ENCODE measurements at places on chromosomes 2 and 18.
A peak's percentile ranks its signal among the peaks of the same experiment; 100 is the strongest.

DNA sequence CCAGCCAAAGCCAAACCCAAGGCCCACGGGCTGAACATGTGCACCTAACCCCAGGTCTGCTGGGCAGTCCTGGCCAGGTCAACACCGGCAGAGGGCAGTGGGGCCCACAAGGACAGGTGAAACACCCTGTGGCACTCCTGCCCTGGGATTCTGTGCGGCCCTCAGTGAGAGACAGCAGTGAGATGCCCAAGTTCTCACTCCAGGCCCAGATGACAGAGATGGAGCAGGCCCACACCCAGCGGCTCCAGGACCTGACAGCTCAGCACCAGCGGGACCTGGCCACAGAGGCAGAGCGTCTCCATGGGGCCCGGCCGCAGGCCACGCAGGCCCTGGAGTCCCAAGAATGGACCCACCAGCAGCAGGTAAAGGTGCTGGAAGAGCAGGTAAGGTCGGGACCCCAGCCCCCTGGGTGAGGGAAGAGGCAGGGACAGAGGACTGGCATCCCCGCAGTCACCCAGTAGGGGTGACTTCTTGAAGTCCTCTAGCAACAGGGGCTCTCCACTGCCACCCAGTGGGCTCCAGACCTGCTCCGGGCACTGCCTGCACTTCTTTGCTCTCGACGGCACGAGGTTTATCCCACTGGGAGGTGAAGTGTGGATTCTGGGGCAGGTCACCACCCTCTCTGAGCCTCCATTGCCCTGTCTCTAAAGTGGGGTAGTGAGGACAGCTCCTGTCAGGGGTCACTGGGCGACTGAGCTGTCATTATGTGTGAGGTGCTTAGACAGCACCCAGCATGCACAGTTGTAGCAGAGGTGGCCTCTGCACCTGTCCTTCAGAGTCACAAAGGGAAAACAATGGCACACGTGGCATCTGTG is 8.8 kb upstream of the SNED1 start:
- DNase-seq: no peak

DNA sequence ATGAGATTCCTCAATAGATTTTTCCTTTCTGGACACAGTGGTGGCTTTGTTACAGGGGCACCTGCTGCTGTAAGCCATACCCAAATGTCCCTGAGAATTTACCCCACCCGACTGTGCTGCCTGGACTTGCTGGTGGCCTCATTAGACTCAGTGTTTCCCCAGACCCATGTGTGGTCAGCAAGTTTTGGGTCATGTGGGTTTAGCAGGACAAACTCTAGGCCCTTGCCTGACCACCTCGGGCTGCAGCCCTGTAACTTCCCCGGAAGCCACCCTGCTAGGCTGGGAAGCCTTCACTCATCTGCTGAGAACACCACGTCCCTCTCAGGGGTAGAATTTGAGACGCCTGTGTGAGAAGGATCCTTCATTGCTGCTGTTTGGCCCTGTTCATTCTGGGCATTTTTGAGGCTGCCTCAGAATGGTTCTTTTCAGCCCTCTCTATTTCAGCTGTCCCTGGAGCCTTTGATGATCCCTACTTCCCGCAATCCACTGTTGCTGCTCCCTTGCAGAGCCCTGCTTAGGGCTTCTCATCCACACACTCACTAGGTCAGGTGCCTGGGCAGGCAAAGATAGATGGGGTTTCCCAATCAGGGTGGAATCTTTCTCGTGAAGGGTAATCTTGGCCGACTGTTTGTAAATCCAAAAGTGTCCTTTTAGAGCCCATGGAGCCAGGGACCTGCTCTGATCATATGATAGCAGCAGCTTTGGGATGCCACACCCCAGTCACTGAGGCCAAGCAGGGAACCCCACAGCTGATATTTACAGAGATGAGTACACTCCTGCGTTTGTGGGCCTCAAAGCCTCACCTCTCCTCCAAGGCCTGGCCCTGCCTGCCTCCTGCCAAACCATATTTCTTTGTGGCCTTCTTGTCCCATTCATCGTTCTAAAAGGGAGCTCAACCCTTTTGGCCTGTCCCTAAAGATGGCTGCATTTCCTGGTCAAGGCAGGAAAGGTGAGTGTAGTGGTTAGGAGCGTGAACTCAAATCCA is 6.7 kb downstream of the EHD3 start:
- no peak for DNase-seq

DNA sequence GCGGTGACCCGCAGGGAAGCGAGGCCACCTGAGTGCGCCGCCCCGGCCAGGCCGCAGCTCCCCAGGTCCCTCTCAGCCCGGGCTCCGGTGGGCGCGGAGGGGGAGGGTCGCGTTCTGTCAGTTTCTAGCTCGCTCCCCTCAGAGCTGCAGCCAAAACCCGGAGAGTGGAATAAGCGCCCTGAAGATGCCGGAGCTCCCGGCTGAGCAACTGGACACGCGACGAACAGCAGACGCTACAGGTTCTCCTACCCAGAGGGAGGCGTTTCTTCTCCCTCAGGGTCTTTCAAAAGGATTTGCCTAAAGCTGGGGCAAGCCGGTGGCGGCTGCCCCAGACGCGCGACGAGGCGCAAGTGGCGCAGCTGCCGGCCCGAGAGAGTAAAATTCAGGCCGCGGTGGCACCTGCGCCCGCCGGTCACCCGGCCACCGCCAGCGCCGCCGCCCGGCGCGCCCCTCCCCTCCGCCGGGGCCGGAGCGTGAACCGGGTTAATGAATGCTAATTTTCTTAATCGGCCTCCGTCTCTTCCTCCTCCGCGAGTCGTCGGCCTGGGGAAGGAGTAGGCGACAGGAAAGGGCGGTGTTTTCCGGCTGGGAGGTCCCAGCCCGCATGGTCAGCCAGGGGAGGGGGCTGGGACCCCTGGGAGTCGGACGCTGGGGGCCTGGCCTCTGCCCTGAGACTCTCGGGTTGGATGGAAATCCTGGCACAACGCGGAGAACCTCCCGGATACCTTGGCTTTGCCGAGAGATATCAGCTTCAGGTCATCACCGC is 845 bp upstream of the CDC42EP3 start:
- DNase-seq: peak; percentile 39

GRCh38 chr18:80191907-80192652 is 55.2 kb downstream of the PARD6G start:
- no peak for DNase-seq

GRCh38 chr2:17149945-17150344 is 368.3 kb downstream of the RAD51AP2 start:
- DNase-seq: no peak

- DNase-seq: no peak
Measured at GRCh38 chr2:165055082-165055851, 99.9 kb upstream of the SLC38A11 start.

DNA sequence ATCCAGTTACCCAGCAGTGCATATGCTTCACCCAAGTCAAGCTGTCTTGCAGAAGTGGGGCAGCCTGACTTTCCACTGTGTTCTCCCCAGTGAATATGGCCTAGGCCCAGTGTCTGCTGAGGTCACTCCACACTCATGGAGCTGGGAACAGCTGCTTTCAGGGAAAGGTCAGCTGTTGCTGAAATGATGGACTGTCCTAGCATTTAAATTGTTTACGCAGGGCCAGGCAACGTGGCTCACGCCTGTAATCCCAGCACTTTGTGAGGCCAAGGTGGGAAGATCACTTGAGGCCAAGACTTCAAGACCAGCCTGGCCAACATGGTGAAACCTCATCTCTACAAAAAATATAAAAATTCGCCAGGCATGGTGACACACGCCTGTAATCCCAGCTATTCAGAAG is 86.5 kb downstream of the LIPG start:
- no peak for DNase-seq

GRCh38 chr2:147232225-147232669 is 612.6 kb upstream of the ACVR2A start:
- no peak for DNase-seq

All from stimulated activated CD8-positive, alpha-beta memory T cell treated with anti-CD3 and anti-CD28 coated beads, Interleukin-12 subunit alpha, Interleukin-12 subunit beta, amount 100 ng/mL, for 1 hour (primary cell).